Skeletal muscle tissue (tissue), 5 donors: ENCODE measurements at places on chromosomes 16 and 17. TPM values are rescaled to one million over a fixed set of nuclear protein-coding genes. Genes with fewer than 3 reads are reported as not detected.

The WNK4 gene
- not detected for total RNA-seq

The SLC52A1 gene
- not detected for total RNA-seq

The RUNDC3A gene
- 6.8 TPM for total RNA-seq

The PARD6A gene
- 0.52 TPM for total RNA-seq

The RGS9 gene
- 3.1 TPM for total RNA-seq

The KRTAP4-1 gene
- not detected for total RNA-seq

The CDH8 gene
- total RNA-seq = 1.0 TPM

The POLR2C gene
- total RNA-seq = 62.6 TPM

The PPL gene
- 1.6 TPM for total RNA-seq

The MYH8 gene
- total RNA-seq = 3,493 TPM

The SLC25A11 gene
- total RNA-seq = 59.5 TPM

The LPCAT2 gene
- total RNA-seq = 24.5 TPM

The TRAF7 gene
- total RNA-seq = 24.0 TPM

The B3GNT9 gene
- total RNA-seq = 7.8 TPM
